T-helper 2 cell treated with Interferon-gamma antibody and Interleukin-4, amounts not matched to agents 5 μg/mL and 100 μg/mL, for 36 hours (primary cell): ENCODE measurements at places on chromosomes 6 and 20.

GRCh38 chr6:151136141-151136755 lies 103.5 kb upstream of the AKAP12 start:
- no peaks in the 10 kb centered on the region for H3K4me1 ChIP-seq
- H3K36me3 ChIP-seq: no peaks in the 10 kb centered on the region
- H3K27ac ChIP-seq: no peak overlapping the region
- H3K27me3 ChIP-seq: peaks cover 16% of the 10 kb centered on the region
- no peak for DNase-seq

- H3K4me3 ChIP-seq: no peak overlapping the region
- no peaks in the 10 kb centered on the region for H3K36me3 ChIP-seq
- H3K27me3 ChIP-seq: no peaks in the 10 kb centered on the region
- no peaks in the 10 kb centered on the region for H3K4me1 ChIP-seq
Measured at GRCh38 chr6:148392671-148393070, 50.0 kb downstream of the SASH1 start.

GRCh38 chr6:43120944-43121913 lies 45.1 kb downstream of the PTK7 start:
- H3K4me1 ChIP-seq: no peaks in the 10 kb centered on the region
- no peaks in the 10 kb centered on the region for H3K36me3 ChIP-seq
- H3K27me3 ChIP-seq: no peaks in the 10 kb centered on the region
- DNase-seq: no peak

DNA sequence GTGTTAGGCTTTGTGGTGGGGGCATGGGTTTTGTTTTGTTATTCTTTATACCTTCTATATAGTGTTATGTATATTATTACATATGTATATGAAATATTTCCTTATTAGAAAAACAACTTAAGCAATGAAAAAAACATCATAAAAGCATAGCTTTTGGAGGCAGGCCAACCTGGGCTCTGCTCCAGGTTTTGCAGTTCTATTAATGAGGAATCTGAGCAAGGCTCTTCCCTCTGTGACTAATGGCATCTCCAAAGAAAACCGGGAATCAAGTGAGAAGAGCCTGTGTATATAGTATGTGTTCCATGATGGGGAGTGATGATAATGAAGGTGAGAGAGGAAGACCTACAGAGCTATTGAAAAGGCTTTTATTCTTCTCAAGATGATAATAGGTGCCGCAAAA lies 291.1 kb downstream of the CLIC5 start:
- no peak for DNase-seq
- H3K4me3 ChIP-seq: no peak overlapping the region
- H3K36me3 ChIP-seq: no peaks in the 10 kb centered on the region
- H3K27ac ChIP-seq: no peak overlapping the region
- H3K27me3 ChIP-seq: no peaks in the 10 kb centered on the region

DNA sequence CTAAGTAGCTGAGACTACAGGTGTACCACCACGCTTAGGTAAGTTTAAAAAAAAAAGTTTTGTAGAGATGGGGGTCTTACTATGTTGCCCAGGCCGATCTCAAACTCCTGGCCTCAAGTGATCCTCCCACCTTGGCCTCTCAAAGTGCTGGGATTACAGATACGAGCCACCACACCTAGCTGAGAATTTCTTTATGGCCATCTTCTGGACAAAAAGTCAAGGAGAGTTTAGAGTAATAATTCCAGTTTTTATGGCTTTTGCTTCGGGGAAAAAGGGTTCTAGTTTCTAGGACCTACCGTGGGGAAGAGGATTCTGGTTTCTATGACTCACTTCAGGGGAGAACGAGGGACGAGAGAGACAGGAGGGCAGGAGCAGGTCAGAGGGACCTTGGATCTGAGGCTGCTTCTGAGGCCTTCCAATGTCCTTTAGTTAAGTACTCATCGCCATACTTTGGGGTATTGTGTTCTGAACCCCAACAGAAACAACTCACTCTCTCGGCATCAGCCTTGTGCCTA lies 69.3 kb upstream of the IER3 start:
- H3K4me3 ChIP-seq: peak overlapping the region; percentile 66
- peaks cover 54% of the 10 kb centered on the region for H3K4me1 ChIP-seq
- no peaks in the 10 kb centered on the region for H3K27me3 ChIP-seq
- H3K27ac ChIP-seq: peak overlapping the region; percentile 92

GRCh38 chr6:170434821-170435155 lies 118.3 kb downstream of the PSMB1 start:
- no peaks in the 10 kb centered on the region for H3K36me3 ChIP-seq
- H3K27ac ChIP-seq: no peak overlapping the region
- H3K27me3 ChIP-seq: no peaks in the 10 kb centered on the region
